Type B pancreatic cell (in vitro differentiated cells): ENCODE measurements at places on chromosomes 4 and X.
A peak's percentile ranks its signal among the peaks of the same experiment; 100 is the strongest.

DNA sequence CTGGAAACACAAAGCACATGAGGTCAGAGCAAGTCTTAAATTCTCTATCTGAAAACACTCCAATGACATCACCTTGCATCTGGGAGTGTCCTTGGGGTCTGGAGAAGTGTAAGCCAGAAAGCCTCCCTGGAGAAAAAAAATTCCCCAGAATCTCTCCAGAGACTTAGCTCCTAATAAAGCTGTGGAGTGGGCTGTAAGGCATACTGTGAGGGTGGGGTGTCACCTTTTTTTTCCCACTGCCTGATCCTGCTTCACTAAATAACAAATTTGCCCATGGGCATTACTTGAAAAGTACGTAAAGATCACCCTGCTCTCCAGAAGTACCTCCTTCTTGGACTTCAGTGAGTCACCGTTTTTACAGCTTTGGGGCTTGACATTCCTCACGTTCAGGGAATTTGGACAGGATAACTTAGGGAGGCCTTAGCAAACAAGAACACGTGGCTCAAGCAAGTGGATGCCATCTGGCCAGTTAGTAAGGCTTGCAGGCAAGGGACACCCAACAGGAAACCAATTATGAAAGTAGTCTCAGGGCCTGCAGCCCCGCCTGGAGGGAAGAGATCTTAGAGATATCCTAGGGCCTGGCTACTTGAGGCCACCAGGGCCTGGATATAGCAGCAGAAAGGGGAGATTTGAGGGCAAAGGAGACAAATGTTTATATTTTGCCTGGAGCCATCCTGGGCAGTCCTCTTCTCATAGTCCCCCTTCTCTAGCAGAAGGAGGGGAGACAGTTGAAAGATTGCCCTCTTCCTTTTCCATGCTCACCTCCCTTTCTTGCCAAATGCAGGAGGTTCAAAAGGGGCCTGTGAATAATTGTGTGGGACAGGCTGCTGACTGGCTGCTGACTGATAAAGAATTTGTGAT is 60.1 kb upstream of the PLAC1 start:
- DNase-seq, result no peak

DNA sequence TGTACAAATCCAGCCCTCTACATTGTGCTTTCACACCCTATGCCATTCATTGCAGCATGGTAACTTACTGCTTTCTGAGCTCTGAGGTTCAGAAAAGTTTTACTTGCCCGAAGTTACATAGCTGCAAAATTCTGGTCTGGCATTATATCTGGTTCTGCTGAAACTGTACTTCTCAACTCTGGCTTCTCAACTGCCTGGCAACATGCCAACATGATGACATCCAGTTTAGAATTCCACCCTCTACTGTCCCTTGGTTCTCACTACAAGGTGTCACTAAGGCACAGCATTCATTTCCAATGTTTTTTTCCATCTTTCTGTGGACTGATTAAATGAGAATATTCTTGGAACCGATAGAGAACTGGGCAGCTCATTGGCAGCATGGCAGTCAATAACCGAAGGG is 242.9 kb upstream of the PRPS2 start:
- no peak for DNase-seq

GRCh38 chrX:103214870-103215424 is at the start of gene BEX4:
Gene BEX4 (plus strand): TSS chrX:103215108. CDS start chrX:103216154, 1,046 bp downstream.
- DNase-seq, result peak; percentile 81

DNA sequence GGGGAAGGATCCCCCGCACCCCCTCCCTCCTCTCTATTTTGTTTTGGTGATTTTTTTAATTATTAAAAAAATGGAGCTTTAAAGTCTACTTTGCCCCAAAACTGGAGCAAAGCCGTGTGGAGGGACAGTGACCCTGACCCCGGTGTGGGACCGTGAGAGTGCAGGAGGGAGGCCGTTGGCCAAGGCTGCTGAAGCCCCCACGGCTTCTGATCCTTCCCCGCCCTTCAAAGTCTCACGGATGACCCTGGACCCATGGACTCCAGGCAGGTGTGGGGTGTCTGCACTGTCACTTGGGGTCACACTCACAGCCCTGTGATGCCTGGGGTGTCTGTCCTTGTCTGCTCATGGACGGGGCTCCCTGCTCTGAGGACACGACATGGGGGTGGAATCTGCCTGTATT is 133.3 kb downstream of the CPZ start:
- peak; percentile 56 for DNase-seq

DNA sequence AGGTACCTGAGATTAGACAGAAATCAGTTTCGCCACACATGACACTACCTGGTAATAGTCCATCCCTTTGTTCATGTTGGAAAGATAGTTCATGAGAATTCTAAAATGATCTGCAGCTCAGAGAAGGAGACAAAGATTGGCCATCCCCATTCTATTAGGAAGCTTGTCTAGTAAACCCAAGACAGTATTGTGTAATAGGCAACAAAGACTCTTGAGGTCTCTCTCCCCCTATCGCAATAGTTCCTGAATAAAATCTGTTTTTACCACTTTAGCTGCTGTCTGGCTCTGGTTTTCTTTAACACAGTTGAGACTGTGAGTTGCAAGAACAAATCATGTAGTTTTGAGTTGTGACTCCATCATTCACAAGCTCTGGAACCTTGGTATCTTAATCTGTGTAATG is 14.8 kb upstream of the BBS7 start:
- no peak for DNase-seq

- no peak for DNase-seq
These were observed 31.8 kb upstream of the NKX6-1 start for GRCh38 chr4:84530871-84531270.

DNA sequence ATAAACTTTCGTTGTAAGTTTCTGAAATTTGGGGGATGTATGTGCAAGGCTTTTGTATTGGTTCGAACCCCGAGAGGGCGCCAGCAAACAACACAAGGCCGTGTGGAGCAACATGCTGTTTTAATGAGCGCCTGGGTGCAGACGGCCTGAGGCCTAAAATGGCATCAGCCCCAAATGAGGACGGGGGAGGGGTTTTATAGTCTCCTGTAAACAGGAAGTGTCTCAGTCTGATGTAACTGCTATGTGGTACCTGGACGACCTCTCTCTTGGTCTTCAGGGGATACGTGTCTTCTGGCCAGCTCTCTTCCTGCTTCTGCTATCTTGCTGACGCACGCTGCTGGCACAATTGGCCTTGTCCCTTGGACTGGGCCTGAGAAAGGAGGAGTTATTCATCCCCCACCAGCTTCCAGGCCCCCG is 1348.0 kb downstream of the ADGRL3 start:
- DNase-seq, result no peak

GRCh38 chr4:14562901-14563300 is 439.4 kb upstream of the CPEB2 start:
- DNase-seq, result no peak

DNA sequence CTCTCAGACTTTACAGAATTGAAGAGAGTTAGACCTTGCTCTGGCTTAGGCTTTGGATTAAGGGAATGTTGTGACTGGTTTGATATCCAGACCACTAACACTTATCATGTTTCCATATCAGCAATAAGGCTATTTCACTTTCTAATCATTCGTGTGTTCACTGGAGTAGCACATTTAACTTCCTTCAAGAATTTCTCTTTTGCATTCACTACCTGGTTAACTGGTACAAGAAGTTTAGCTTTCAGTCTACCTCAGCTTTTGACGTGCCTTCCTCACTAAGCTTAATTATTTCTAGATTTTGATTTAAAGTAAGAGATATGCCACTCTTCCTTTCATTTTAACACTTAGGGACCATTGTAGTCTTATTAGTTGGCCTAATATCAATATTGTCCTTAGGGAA is 62.6 kb downstream of the CASP6 start:
- DNase-seq, result no peak

DNA sequence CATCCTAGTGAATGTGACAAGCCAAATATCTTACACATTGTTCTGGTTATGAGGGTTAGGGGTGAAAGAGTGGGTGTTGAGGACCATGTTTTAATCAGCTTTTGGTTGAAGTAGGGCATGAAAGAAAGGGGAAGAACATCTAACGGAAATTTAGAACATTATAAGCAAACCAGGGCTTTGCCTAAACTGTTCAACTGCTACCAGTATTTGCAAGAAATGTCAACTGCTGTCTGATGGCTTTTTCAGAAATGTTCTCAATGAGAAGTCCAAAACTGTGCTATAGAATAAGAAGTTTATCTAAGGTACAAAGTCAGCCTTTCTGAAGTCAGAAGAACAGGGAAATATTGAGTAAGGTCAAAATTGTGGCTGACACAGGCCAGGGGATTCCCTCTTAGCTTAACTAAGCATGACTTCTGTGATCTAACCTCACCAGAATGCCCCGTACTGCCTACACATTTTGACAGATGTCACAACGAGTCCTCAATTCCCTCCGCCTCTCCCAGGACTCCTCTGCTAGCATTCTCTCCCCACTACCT is 67.1 kb downstream of the DTHD1 start:
- no peak for DNase-seq

DNA sequence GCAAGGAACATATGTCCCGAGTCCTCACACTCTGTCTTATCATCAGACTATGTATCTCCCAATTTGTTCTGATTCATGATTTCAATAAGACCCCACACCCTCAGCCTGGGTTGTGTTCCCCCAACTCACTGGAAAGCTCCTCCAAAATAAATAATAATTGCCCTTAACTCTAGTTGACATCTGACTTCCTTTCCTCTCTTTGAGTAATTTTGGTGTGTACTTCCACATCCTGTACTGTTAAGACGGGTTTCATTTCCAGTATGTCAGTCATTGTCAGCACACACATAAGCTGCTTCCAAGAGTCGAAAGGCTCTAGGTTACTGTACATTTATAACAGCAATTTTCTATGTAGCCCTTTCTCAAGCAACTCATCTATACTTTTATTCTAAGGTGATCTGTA is 52.2 kb upstream of the C1QTNF7 start:
- DNase-seq, result no peak

- DNase-seq, result no peak
These were observed 4.9 kb downstream of the CFAP99 start for GRCh38 chr4:2423695-2424094.

DNA sequence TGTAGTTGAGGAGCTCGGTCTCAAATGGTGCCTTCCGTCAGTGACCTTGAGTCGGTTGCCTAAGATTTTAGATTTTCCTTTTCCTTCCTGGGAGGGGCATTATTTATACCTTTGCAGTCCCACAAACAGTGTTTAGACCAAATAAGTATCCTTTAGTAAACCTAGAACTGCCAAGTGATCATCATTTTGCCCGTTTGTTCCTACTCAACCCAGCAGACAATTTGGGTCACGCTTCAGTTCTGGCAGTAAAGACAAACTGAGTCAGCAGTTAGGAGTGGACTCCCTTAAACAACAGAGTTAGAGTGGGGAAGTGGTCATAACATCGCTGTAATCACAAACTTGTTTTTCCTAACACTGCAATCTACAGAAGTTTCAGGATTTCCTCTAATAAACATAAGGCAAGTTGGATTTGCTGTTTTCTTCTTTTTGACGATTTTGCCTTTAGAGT is 777 bp upstream of the WDFY3 start:
- no peak for DNase-seq

DNA sequence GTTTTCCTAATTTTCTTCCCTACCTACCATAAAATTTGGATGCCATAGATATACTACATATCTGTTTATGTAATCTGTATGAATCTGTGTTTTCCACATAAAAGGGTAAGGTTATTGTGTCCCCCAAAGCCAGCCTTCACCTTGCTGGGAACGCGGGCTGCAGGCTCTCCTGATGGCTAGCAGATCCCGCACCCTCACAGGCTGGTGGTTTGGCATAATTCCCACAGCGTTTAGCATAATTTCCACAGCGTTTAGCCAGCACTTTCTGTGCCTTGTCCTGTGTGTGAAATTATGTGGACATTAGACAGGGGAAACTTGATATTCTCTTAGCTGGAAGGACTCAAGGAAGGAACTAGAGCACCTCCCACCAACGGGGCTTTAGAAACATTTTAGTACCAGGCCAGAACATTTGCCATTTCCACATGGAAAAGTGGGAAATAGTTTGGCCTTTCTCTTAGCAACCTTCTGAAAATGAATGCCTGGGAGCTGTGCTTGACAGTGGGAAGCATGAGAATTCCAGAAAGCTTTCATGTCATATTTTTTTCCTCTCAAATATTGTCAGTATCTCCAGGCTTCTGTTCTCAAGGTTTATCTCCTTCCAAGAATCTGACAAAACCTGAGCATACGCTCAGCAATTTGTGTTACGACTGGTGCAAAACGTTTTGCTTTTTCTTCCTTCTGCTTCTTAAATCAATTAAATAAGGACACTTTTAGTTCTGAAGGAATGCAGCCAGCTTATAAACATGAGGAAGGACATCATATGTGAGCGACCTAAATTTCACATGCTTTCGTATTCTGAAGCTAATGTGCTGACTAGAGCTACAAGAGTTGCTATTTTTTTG is 67.9 kb downstream of the STK32B start:
- DNase-seq, result no peak

- no peak for DNase-seq
These were observed 320.7 kb upstream of the FTHL17 start for GRCh38 chrX:31392513-31392912.

DNA sequence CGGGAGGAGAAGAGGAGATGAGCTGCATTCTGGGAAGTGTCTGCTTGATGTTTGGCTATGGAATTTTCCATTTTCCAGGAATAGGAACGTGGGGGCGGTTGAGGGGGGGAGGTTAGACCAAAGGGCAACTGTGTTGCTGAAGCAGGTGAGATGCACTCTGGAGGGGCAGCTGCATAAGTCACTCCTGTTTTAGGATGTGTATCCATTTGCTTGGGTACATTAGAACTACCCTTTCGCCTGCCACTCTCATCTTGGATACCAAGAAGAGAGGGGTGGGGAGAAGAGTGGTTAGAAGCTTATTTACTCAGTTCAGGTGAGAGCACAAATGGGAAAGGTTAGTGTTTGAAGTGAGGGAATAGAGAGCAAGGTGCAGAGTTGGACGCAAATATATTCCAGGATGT is 934 bp upstream of the GPR119 start:
- no peak for DNase-seq

GRCh38 chr4:188930822-188931221 is 791.6 kb downstream of the TRIML1 start:
- no peak for DNase-seq
